ENCODE measurements at places on chromosomes 3 and 15.

DNA sequence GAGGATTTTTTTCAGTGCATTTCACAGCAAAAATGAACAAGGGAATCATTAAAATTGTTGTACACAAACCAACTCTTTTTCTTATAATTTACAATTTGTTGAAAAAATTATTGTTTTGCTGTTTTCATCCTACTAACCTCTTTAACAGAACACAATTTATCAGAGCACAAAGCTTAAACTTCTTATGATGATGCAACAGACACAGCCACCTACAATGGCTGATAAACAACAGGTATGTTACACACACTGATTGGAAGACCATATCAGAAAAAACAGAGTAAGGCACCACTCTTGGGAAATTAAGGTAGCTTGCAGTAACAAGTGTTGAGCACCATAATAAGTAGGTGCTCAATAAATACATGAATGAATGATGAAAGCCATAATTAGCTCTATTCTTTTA, 8.9 kb upstream of the SNX4 start:
- ATAC-seq = no peak

DNA sequence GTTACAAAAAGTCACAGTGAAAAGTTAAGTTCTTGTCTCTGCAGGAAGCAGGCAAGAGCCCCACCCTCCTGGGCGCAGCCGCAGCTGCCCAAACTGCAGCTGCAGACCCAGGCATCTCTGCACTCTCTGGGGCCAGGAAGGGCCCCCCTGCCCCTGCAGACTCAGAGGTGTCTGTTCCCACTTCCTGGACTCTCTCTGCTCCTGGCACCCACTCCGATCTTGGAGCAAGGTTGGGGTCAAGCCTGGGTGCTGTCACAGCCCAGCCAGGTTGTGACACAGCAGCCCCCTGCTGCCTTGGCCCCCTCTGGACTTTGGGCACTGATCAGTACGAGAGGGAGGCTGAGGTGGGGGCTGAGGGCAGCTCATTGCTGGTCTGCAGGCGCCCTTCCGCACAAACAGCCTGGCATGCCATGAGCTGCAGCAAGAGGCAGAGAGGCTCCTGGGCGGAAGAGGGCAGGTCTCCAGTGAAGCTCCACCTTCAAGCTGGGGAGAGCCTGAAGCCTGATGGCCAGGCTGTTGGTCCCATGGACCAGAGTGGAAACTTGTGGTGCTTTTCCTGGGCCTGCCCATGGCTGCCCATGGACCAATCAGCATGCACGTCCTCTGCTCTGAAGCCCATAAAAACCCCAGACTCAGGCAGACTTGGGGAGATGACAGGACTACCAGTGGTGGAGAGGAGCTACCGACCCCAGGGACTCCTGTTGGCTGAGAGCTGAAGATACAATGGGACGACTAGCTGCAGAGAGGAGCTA, 42.9 kb upstream of the LRRFIP2 start:
- no peak for ATAC-seq

DNA sequence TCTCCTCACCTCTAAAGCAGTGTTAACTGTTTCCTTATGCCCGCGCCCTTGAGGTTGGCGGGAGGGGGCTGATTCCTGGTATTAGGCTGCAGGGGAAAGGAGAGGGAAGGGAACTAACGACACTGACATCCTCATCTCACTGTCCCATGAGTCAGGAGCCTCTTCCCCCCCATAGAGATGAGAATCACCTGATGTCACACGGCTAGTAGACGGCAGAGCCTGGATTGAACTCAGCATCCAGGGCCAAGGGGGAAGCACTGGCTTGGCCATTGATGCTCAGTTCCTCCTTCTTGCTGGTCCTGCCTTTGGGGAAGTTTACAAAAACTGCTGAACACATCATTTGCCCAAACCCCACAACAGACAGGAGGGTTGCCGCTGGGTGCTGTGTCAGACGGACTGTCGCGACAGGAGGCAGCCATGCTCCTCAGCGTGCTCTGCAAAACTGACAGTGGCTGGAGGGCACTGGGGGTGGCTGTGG, 38.5 kb downstream of the IDH2 start:
- ATAC-seq = peak; percentile 65

DNA sequence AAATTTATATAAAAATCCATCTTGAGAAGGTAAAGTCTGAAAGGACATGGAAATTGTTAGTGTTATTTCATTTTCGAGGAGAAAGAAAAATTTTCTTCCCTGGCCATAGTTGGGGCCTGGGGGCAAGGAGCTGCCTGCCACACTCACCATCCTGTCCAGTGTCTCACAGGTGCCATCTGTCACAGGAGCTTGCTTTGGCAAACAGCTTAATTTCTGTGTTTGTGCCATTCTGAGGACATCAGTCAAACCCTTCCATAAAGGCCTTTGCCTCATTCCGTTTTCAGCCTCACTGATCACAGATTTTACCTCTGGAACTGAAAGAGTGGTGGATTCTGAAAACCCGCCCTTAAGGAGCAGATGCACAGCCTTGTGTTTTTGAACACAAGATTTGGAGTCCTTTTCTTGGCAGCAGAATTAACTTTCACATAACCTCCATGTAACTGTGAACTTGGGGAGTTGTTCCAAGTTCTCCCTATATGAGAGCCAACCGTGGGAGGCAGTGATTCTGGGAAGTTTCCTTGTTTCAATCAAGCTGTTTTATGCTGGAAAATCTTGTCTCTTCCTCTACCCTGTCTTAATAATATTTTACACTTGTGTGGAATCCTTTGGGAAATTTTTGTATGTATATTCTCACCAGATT, 254.7 kb downstream of the CACNA2D3 start:
- no peak for ATAC-seq

DNA sequence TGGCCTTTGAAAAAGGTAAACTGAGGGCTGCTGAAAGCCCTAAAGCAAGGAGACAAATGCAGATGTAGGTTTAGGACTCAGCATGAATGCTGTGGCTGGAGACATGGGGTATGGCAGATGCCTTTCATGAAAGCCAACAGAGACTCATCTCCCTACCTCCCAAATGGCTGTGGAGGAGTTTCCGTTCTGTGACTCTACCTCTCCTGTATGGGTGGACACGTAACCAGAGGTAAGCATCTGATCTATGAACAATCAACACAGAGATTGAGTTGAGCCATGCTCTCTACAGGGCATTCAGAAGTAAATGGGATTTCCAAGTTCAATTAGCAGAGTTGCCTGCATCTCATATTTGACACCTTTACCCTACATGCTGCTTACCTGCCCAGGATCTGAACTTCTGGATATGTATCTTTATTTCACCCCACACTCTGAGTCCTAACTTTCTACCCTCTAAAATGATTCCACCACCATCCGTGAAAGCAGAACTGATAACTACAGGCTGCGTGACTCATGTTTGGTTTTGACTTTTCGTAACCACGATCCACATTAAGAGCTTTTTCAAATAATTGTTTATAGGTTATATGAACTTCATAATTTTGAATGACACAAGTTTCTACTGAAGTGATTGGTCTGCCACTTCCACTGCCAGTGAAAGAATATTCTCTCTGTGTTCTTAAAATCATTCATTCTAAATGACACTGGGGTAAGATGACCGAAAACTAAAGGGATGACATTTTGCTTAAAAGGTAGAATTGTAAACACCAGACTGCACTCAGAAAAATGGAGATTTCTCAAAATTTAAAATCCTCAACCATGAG, 1058.7 kb downstream of the FHIT start:
- peak; percentile 85 for ATAC-seq

GRCh38 chr3:48970586-48970985, 19.5 kb upstream of the P4HTM start:
- no peak for ATAC-seq

- ATAC-seq = no peak
These were observed 8.5 kb downstream of the EOMES start for GRCh38 chr3:27713435-27714145.

DNA sequence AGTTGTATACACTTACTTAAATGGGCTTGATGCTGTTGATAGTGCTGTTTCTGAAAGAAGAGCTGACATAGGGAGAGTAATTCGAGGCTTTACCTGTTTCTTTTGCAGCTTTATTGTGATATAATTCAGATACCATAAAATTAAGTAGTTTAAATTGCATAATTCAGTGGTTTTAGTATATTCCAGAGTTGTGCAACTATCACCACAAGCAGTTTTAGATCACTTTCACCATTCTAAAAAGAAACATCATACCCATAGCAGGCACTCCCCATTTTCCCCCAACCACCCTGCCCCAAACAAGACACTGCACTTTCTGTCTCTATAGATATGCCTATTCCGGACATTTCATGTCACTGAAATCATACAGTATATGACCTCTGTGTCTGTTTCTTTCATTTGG, 98.5 kb downstream of the MTHFS start:
- no peak for ATAC-seq

- no peak for ATAC-seq
These were observed 45.3 kb upstream of the PPP2R3A start for GRCh38 chr3:135920275-135920674.

DNA sequence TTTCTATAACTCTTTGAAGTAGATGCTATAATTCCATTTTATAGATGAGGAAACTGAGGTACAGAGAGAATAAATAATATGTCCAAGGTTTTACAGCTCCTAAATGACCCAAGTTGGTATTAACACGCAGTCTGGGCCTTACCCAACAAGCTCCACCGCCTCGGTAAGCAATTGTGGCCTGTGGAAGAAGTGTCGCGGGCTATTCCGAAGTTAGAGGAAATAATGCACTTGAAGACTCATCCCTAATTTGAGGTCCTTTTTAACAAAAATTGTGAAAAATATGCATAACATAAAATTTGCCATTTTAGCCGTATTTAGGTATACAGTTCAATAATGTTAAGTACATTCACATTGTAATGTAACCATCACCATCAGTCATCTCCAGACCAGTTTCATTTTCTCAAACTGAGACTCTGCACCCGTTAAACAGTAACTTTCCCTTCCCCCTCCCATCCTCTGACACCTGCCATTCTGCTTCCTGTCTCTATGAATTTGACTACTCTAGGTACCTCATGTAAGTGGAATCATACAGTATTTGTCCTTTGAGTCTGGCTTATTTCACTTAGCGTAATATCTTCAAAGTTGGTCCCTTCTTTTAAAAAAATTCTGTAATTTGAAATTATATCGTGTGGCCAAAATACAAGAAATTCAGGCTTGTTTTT, 18.2 kb downstream of the IDH3A start:
- ATAC-seq = peak; percentile 90

GRCh38 chr15:77563623-77564156, 69.0 kb downstream of the LINGO1 start:
- no peak for ATAC-seq

GRCh38 chr3:23157331-23157730, 45.8 kb upstream of the UBE2E2 start:
- no peak for ATAC-seq

GRCh38 chr15:52067545-52067926, 45.0 kb downstream of the BCL2L10 start:
- no peak for ATAC-seq

GRCh38 chr3:87287011-87287410, 10.6 kb upstream of the POU1F1 start:
- no peak for ATAC-seq

DNA sequence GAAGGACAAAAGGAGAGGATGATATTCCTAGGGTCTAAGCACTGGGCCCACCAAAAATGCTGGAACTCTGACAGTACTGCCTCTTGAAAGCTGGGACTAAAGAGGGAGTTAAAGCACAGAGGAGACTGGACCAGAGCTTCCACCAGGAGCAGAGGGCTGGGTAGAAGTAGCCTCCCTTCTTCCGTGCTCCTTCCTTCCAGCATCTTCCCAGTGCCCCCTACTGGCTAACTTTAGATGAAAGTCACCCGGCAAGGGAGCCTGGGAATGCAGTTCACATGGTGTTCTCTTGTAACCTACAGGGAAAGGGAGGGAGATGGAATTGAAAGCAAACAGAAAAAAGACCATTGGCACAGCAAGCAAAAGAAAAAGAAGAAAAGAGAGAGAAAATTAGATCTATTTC, 106.1 kb upstream of the COL8A1 start:
- ATAC-seq = no peak

- no peak for ATAC-seq
These were observed 14.0 kb downstream of the ITPR1 start for GRCh38 chr3:4507024-4507596.

DNA sequence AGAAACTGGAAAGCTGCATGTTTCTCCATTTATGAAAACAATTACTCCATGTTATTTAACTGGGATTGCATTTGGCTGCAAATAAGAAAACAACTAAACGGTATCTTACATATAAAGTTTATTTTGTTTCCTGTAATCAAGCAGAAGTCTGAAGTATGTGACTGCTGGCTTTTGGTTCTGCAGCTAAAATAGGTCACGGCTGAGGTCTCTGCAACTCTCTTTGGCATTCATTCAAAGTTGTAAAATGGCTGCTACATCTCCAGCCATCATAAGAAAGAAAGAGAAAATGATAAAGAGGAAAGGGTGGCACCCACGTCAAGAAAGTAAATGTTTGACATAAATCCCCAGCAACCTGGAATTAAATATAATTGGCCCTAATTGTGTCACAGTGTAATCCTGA, 406.1 kb downstream of the TBC1D5 start:
- ATAC-seq = no peak

DNA sequence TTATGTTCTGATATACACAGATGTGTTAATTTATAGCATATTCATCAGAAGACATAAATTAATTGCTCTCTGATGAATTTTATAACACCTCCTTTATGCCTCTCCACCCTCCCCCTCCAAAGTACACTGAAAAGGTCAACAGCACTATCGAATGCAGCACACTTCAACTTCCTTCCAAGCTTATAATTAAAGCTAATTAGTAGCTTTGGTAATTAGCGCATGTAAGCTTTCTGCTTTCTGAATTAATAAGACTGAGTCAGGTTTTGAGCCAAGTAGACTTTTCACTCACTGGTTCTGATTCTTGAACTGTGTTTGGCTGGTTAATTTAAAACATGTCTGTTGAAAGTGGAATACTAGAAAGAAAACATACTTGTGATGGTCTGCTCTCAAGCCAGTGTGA, 760.8 kb upstream of the CFAP20DC start:
- no peak for ATAC-seq

DNA sequence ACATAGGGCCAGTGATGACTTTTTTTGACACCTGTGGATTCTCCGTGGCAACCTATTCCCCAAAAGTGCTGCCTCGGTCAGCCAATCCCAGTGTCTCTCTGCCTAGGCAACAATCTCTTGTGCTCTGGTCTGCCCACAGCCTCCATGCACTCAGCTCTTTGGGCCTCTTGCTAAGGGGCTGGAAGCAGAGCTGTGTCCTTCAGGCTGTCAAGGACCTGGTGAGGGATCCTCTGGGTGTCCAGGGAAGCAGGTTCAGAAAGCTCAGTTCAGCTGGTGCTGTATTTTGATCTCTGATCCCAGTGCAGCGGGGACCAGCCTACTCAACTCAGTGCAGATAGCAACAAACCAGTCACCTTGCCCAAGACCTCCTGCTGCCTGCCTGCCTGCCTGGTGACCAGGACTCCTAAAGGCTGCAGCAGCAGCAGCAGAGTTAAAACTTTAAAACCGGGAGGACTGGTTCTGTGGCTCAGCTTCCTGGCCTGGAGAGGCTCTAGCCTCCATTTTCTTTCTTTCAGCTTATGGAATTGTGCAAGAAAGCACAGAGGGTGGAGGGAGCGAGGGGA, 6.2 kb downstream of the PAK6 start:
- no peak for ATAC-seq

DNA sequence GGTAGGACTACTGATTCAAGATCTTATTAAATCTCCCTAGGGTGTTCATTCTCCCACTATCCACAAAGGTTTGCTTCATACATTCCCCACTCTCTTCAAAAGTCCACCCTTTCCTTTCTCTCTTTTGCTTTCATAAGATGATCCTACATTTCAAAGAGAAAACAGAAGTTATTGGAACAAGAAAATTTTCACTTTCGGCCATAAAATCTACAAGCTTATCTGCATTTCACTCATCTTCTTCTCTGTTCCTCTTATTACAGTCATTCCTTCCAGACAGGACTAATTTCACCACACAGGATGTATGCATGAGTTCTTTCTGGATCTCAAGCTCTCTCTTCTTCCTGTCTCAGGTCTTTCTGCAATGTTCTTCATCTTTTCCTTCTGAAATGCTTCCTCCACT, 238.7 kb downstream of the ISL2 start:
- ATAC-seq = peak; percentile 95
